ENCODE measurements at places on chromosomes 7 and 10.

DNA sequence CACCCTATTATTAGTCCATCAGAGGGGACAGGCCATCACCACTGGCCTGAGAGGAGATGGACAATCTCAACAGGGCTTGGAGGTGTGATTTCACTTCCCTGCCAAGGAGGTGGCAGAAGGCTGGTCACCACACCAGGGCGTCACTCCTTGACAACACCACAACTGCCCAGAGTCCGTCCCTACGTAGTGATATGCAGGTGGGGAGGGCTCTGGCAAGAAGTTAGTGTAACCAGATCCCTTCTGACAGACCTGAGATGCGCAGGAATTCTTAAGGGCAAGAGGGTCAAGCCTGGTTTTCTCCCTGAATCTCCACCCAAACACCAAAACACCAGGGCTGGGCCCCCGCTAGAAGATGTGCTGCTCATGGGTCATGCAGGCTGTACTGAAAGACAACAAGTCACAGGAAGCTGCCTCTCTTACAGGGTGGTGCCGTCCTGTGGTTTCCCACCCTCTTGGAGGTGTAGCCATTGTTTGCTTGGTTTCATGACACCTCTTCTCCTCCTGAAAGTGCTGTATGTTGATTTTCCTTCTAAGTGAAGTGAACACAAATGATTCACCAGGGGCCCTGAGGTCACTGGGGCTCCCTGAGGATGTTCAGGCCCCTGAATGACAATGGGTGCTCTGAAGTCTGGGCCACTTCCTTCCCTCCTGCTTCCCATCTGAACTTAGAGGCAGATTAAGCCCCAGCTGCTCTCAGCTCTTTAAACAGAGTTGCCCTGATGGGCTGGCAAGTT, 27.1 kb downstream of the ATXN7L1 start:
- peak; percentile 16 for DNase-seq

DNA sequence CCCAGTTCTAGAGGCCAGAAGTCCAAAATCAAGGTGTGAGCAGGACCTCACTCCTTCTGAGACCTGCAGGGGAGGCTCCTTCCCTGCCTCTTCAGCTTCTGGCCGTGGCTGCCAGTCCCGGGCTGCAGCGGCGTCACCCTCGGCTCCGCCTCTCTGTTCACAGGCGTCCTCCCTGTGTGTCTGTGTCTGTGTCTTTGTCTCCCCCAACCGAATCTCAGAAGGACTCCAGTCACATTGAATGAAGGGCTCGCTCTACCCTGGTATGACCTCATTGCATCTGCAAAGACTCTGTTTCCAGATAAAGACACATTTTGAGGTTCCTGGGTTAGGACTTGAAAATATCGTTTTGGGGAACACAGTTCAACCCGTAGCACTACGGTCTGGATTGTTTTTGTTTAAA, 33.1 kb upstream of the GALNT11 start:
- peak; percentile 9 for DNase-seq

DNA sequence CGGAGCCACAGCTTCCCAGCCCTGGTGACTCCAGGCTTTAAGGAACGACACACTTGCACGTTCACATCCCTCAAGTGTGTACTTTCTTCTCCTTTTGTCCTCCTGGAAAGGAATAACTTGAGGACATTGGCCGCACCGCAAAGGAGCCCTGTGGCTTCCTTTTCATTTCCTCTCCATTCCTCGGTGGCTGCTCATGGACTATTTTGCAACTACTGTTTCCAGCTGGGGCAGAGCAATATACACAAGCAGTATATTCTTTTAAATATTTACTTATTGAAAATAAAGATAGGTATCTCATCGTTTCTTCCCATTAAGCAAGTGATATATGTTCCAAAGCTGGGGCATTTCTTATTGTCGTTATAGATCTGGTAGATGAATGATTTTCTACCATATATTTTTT, 97.2 kb upstream of the LYZL1 start:
- DNase-seq, result no peak

- no peak for DNase-seq
These were observed 51.5 kb downstream of the PFKFB3 start for GRCh38 chr10:6254201-6254600.

DNA sequence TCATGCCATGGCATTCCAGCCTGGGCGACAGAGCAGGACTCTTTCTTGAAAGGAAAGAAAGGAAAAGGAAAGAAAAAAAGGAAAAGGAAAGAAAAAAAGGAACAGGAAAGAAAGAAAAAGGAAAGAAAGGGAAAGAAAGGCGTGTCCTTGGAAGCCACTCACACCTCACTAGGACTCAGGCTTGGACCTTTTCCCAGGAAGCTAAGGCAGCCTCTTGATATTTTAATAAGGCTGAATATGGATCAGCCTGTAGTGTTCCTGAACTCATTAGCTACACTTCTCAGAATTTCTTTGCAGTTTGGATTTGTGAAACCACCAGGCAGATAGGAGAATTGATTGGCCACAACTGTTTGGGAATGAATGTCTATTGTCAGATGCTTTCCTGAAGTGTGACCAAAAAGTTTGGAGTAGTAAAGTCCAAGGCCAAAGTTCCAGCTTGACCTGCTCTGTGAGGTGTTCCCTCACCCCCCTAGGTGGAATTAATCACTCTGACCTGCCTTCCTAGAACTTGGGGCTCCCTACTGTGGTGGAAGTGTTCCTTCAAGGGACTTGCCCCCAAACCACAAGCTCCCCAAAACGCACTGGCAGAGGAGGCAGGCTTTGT, 7.1 kb upstream of the MALSU1 start:
- DNase-seq, result no peak

DNA sequence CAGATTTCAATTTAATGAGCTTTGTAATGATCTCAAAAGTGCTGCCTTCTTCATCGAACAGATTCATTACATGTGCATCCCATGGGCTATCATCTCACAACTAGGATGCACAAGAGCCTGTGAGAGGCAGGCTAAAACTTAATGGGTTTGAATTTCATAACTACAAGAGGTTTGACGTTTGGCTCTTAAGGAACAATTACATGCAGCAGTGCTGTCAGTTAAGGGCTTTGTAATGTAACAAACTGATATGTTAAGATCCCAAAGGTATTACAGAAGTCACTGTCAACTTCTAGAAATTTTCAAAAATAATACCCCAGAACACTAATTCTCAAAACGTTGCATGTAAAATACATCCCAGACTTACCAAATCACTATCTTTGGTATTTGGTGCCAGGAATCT, 33.2 kb downstream of the KIF20B start:
- DNase-seq, result no peak

GRCh38 chr7:90213521-90213920, 2.0 kb downstream of the STEAP2 start:
- no peak for DNase-seq

DNA sequence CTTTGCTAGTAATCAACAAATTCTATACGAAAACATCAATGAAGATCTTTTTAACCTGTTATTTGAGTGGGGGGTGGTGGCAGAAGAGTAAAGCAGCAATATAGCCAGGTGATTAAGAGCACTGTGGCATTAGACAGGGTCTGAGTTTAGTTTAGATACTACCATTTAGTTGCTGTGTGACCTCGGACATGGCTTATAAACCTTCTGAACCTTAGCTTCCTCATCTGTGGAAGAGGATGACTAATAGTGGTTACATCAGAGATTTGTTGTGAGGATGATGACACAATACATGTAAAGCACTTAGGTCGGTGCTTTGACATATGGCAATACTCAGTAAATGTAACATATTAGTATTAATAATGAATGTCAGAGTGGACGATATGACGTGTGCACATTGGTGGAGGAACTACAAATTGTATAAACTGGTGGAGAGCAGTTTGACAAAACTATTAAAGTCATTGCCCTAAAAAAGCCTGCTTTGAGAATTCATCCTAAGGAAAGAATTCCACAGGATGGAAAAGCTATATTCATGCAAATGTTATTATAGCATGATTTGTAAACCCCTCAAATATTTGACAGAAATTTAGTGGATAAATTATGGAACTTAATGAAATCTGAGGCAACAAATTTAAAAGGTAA, 24.3 kb downstream of the SPAG6 start:
- DNase-seq, result no peak

DNA sequence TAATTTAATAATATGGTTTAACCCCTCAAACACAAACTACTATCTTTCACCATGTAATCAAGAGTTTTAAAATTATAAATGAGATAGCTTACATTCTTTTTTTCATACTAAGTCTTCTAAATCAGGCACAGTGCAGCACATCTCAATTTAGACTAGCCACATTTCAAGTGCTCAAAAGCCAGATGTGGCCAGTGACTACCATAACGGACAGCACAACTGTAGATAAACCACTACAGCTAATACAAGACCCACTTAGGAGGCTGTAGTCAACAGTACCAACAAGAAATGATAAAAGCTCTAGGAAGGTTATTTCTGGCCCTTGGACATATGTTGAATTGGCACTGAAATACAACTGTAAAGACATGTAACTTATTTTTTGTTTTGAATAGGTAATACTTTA, 65.3 kb downstream of the JAZF1 start:
- DNase-seq, result no peak

DNA sequence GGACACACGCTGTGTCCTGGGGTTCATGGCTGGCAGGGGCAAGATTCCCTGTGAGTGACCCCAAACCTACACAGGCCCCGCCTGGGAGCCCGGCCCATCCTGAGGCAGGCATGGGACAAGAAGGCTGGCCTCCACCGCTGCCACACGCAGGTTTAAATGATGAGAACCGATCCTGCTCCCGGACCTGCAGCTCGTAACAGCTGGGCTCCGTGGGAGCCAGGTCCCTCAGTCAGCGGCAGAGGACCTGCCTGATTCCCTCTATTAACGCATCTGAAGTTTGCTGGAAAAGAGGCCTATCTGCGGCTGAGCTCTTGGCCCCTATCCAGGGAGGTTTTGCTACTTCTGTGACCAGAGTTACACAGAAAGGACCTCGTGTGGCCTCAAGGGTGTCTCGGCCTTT, 112.3 kb downstream of the VIPR2 start:
- no peak for DNase-seq

- DNase-seq, result no peak
These were observed 29.1 kb downstream of the GPRIN2 start for GRCh38 chr10:46527241-46527811.

DNA sequence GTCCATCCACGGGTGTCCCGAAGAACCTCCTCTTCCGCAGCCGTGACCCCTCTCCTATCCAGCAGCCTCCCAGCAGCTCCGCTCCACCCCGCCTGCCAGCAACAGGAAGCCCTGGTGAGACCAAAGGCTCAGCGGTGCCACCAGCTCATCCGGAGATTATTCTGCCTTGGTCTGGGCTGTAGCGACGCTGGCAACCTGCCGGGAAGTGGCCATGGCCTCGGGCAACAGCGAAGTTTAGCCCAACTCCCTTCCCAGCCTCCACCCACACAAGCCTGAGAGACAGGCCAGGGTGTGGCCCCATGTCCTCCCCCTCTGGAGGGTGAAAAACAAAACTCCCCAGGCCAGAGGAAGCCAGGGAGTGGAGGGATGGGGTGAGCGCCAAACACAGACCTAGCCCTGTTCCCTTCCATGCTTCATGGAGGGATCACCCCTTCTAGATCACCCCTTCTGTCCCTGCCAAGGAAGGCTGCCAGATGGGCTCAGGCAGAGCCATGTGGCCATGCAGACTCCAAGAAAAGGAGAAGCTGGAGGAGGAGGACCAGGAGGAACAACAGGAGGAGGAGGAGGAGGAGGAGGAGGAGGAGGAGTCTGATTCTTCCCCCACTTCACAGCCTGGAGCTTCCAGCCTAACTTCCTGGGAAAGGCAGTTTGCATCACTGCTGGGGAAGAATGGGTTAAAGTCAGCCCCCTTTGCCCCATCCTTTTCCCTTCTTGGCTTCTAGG, 918 bp downstream of the CALHM2 start:
- DNase-seq, result peak; percentile 16

DNA sequence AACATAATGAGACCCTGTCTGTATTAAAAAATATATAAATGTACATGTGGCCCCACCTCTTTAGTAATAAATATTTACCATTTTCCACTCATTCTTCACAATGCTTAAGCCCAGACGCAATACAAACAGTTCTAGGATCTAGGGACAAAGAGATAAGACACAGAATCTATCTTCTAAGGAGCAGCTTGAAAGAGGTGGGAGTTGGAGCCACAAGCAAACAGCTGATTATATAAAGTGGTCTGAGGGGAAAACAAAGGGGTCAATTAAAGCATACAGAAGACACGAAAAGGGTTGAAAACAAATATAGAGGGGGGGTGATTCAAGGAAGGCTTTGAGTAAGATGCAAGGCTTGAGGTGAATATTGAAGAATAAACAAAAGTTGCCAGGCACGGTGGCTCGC, 43.1 kb downstream of the UBE2H start:
- no peak for DNase-seq

DNA sequence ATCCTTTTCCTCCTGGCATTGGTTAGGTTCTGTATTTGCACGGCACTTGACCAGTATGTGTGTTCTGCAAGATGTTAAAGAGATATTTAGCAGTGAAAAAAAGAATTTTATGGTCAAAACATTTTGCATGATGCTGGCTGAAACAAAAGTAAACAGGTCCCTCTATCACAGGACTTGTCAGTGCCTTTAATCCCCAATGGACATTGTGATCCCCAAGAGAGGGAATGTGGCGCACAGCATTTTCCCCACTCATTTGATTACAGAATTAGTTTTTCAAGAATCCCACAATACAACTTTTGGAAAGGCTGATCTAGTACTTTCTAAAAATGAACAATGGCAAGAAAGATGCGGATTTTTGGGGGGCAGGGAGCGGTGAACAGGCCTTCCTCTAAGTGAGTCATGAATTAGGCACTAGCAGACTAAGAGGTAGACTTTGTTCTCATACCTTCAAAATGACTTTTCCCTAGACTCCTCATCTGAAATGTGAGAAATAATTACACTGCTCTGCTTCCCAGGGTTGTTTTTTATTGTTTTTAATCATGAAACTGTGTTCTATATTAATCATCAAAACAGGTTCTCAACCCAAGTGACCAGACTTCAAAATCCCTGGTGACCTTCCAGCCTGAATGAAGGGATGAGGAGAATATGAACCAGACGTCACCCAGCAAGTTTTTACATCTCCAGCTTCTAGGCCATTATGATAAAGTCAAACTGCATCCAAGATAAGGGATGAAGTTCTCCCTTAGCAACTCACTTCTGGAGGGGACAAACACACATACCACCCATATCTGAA, 8.6 kb downstream of the FBXW4 start:
- no peak for DNase-seq

DNA sequence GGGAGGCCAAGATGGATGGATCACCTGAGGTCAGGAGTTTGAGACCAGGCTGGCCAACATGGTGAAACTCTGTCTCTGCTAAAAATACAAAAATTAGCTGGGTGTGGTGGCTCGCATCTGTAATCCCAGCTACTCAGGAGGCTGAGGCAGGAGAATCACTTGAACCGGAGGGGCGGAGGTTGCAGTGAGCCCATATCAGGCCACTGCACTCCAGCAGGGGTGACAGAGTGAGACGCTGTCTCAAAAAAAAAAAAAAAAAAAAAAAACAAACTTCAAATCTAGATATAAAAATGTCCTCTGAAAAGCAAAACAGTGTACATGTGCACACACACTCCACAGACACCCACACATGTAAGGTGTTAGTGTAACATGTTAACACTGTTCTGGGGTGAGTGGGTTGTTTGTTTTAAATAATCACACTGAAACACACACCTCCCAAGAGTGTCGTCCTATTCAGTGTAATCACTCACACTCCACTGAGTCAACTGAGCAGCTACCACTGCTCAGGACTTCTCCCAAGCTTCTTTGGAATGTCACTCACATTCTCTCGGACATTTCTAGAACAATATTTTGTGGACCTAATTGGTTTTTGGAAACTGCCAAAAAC, 12.8 kb upstream of the RGS10 start:
- no peak for DNase-seq

- DNase-seq, result no peak
These were observed 468.7 kb downstream of the KCNMA1 start for GRCh38 chr10:77168861-77169260.

- no peak for DNase-seq
These were observed 31.6 kb downstream of the SH3PXD2A start for GRCh38 chr10:103823706-103824272.

- DNase-seq, result no peak
These were observed 21.4 kb upstream of the MGMT start for GRCh38 chr10:129445436-129446182.

Measured in stimulated activated CD4-positive, alpha-beta T cell treated with anti-CD3 and anti-CD28 coated beads, Interleukin-15, amount 100 ng/mL, for 1 hour (primary cell).